ENCODE measurements at places on chromosomes 13 and 19.
A peak's percentile ranks its signal among the peaks of the same experiment; 100 is the strongest.

DNA sequence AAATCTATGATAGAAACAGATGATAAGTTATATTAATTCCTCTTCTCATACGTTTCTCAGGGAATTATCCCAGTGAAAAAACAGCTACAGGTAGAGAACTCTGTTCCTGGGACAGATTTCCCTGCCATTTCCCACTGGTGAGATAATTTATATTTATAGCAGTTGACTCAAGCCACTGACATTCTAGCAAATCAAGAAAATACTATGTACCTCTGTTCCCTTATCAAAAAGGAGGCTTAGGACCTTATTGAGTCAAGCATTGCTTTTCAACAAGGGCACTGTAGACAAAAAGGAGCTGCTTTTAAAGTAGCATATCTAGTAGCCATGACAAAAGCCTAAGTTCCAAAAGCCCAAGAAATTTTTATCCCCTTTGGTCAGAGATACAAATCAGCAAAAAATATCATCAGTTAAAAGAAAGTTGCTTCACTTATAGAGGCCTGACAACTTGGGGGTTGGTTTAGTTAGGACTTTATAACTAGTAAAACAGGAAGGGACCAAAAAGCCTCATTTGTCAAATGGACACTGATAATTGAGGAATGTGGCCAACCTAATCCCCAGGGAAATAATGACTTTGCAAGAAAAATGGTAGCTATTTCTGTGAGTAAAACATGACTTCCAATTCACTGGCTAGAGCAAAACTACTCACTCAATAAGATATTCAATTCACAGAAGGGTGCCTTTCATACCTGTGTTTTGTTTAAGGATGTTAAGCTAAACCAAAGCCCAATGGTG lies 652.5 kb downstream of the SLITRK1 start:
- DNase-seq, result no peak

- DNase-seq, result no peak
Observed at GRCh38 chr13:111907341-111907880, 159.5 kb upstream of the SOX1 start.

DNA sequence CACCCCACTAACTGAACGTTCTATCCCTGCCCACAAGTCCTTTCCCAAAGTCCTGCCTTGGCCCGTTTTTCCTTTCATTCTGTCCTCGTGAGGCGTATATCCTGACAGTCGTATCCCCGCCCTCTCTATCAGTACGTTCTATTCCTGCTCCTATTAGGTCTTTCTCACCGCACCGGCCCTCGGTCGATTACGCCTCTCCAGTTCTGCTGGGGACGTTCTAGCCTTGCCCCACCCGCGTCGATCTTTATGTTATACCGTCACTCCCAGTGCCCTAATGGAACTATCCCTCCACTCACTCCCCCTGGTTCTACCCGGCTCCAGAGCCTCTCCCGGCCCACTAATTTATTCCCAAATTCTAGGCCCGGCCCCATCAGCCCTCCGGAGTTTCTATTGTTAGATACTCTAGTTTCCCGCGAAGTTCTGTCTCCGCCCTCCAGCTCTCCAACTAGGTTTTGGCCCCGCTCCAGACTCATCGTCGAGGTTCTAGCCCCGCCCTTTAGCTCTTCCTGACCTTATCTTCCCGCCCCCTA lies 2.0 kb downstream of the PLAUR start:
- DNase-seq, result no peak

- DNase-seq, result no peak
Observed at GRCh38 chr19:11767633-11768133, 883 bp downstream of the ZNF441 start.

GRCh38 chr13:61255040-61255796 lies 160.4 kb downstream of the PCDH20 start:
- peak; percentile 3 for DNase-seq

GRCh38 chr19:46000491-46001246 lies 5.4 kb downstream of the CCDC61 start:
- no peak for DNase-seq

DNA sequence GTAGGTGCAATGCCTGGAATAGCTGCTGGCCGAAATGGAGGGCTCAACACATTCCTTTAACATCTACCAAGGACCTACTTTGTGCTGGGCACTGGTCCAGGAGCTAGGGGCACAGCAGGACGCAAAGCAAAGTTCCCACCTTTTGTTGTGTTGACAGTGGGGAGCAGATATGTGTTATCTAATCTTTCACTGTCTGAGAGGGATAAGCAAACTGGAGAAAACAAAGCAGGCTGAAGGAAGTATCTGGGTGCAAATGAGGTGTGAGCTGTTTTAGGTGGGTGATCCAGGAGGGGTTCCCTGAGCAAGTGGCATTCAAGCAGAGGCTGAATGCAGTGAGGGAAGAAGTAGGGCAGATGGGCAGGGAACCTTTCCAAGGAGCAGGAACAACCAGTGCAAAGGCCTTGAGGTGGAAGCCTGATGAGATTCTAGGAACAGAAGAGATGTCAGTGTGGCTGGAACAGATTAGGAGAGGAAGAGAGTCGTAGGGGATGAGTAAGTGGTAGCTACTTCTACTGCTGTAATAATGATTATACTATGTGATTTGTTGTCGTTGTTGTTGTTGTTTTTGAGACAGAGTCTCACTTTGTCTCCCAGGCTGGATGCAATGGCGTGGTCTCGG lies 2.2 kb upstream of the PLAUR start:
- no peak for DNase-seq

DNA sequence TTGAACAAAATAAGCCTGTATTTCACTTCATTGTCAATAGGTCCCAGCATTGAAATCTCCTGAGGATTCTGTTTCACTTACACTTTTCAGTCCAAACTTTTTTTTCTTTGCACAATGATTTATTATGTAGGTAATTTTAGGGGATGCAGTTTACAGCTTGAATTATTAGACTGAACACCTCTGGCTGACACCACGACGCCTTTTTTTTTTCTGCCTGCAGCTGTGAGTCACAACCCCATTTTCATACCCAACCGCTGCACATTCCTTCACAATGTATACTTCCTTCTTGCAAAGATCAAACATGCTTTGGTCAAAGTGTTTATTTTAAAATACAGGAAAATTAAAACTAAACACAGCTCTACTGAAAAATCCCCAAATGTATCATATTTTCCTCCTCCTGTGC lies 11.4 kb downstream of the ZIC2 start:
- no peak for DNase-seq

DNA sequence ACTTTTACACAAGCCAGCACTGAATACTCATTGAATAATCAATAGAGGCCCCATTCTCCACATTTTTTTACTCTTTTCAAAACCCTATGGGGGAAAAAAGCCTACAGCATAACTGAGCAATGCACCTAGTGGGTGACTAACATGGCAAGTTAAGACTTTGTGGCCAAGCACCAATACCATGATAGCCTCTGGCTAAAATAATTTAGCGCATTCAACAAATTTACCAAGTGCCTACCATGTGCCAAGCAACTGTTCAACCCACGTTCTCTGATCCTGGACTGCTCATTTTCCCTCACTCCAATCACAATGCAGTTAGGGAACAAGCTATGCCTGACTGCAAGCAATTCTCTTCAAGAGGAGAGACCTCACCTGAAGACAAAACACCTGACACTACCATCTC lies 3.0 kb downstream of the ANKRD10 start:
- no peak for DNase-seq

DNA sequence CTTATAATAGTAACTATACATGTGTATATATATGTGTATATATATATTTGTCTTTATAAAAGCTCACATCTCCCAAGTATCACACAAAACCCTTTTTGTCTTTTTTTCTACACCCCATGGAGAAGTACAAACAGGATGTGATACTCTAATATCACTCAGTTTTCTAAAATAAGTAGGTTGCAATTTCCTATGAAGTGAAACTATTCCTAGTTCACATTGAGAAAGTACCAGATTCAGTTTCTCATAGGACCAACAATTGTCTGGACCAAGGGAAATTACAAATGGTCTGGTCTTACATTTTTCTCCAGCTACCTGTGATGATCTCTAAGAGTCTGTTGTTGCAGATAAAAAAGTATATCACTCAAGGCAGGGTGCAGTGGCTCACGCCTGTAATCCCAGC lies 17.9 kb upstream of the LILRB1 start:
- DNase-seq, result no peak

DNA sequence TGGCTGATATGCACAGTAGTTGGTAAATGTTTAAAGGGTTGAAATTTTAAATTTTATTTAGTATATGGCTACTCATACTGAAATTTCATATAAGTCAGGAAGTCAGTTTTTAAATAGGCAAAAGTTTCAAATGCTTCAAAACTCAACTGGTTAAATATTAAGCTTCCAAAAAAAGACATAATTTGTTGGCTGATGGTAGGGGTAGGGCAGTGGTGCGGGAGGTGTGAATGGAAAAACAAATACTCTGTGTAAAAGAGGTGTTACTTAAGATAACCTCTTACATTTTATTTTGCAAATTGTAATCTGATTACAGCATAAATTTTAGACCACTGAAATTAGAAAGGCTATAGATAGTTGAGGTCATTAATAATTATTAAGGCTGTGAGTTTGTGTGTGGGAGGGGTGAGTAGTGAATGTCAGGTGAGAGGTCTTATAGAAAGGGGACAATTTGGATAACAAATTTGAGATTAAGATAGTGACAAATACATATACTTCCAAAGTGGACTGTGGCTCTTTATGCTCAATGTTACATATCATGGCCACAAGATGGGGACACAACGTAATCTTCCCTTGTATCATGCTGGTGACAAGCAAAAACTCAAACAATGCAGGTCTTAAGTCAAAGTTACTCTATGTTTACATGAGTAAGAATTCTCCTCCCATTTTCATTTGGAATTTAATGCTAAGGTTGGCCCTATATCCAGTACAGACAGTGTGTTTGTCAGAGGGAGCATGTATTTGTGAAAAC lies 36.6 kb upstream of the OXGR1 start:
- peak; percentile 48 for DNase-seq

- DNase-seq, result no peak
Observed at GRCh38 chr13:104592127-104592526, 1525.9 kb upstream of the SLC10A2 start.

GRCh38 chr19:3668331-3669081 lies 31.8 kb downstream of the PIP5K1C start:
- DNase-seq, result no peak

GRCh38 chr13:113918580-113918979 lies 54.7 kb upstream of the GAS6 start:
- no peak for DNase-seq

GRCh38 chr13:102761071-102761470 lies 12.5 kb downstream of the TEX30 start:
- no peak for DNase-seq

DNA sequence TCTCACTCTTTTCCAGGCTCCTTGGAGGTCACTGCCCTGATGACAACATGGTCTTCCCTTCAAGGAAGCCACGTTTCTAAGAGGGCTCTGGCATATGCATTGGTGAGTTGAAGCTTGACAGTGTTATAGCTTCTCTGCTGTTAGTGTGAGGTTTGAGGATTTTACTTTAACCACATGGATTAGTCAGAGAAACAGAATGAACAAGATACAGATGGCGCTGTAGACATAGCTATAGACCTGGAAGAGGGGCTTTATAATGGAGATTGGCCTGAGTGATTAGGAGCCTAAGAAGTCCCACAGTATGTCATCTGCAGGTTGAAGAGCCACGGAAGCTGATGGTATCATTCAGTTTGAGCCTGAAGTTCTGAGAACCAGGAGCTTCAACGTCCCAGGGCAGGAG lies 18.4 kb upstream of the URI1 start:
- no peak for DNase-seq
